Aorta (tissue), 5 donors: ENCODE measurements at places on chromosomes 1 and 21. TPM values are rescaled to one million over a fixed set of nuclear protein-coding genes. Genes with fewer than 3 reads are reported as not detected.

DNA sequence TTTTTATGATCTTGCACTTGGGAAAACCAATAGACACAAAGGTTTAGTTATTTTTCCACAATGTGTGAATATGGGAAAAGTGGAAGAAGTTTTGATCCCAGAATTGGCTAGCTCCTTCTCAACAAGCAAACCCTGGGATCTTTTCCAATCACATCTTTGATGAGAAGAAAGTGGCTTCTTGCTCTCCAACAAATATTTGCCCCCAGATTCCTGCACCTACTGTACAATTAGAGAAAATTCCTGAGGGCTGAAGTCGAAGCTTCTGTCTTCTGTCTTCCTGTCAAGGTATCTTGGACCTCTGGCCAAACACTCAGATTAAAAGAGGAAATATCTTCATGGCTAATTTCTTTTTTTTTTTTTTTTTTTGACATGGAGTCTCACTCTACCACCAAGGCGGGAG lies 113.1 kb upstream of the SLC45A1 start:
- DNase-seq = no peak

DNA sequence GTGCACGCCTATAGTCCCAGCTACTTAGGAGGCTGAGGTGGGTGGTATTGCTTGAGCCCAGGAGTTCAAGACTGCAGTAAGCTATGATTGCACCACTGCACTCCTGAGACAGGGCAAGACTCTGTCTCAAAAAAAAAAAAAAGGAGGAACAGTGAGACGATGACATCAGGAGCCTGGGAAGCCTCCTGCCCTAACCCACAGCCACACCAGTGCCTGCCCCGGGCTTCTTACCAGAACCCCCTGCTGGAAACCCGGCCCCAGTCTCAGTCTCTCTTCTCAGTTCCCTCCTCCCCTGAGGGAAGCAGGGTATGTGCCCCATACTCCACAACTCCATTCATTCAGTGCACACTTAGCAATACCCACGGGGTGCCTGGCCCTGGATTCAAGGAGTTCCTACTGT lies 9.1 kb downstream of the COL8A2 start:
- no peak for DNase-seq

- DNase-seq = no peak
These were observed 23.1 kb upstream of the PTBP2 start for GRCh38 chr1:96698342-96698983.

DNA sequence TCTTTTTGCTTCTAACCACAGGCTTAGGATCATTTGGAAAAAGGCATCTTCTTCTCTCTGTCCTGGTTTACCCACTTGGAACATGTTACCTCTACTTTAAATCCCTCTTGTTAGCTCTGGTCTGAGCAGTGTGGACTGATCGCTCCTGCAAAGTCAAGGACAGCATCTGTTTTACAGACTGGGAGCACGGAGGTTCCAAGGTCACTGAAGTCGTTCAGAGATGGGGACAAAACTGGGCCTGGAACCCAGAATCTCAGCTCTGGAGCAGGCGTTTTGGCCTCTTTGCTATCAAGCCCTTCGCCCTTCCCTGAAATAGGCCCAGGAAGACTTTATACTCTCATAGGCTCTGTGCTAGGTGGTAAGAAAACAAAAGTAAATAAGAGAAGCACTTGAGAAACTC lies 11.3 kb upstream of the MUTYH start:
- no peak for DNase-seq

- DNase-seq = no peak
These were observed 66.6 kb upstream of the DYNLT5 start for GRCh38 chr1:66685670-66686069.

The NECTIN4 gene
- 0.24 TPM for total RNA-seq

The ACBD3 gene
- total RNA-seq = 45.5 TPM

The OR2T2 gene
- total RNA-seq = not detected

GRCh38 chr1:46268578-46268977 lies 21.0 kb downstream of the RAD54L start:
- no peak for DNase-seq

GRCh38 chr1:23224739-23225648 lies 7.7 kb upstream of the HTR1D start:
- DNase-seq = no peak

The GBP2 gene
- total RNA-seq = 123 TPM

GRCh38 chr1:33841494-33841893 lies 22.4 kb upstream of the HMGB4 start:
- no peak for DNase-seq

DNA sequence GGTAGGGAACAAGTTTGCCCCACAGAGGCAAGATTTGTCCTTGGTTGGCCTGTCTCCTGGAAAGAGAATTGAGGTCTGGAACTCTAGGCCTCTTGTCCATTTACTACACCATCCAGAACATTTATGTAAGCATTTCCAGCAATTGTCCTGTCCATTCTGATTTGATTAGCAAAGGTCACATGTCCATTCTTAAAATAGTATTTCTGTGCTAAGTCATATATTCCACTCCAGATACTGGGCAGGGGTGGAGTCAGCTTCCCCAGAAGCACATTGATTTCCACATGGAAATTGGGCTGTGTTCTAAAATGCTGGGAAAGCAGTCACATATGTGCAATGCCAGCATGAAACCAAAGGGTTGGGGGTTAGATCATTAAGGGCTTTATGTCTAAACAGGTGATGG lies 21.5 kb upstream of the FMN2 start:
- no peak for DNase-seq

The KRTAP13-3 gene
- total RNA-seq = not detected

The MYOC gene
- 74.0 TPM for total RNA-seq

- DNase-seq = no peak
These were observed 2.0 kb upstream of the COQ8A start for GRCh38 chr1:226937940-226938725.

The MAST2 gene
- 45.6 TPM for total RNA-seq
